Endothelial cell of umbilical vein (primary cell): ENCODE measurements at places on chromosomes 5 and 9.
A peak's percentile ranks its signal among the peaks of the same experiment; 100 is the strongest.

DNA sequence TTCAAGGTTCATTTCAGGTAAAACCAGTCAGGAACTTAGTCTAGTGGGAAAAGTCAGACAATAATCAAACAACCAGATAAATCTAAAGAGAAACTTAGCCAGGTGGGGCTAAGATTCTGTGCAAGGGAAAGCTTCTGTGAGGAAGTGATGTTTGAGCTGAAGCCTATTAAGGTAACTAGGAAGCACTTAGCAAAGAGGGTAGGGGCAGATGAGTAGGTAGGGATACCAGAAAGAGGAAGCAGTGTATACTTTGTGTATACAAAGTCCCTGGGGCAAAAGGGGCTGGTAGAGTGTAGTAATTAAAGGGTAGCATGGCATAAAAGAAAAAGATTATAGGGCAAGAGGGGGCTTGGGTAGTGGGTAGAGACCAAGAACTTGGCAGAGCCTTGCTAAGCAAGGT, 3.6 kb upstream of the SPATA24 start:
- no peak for DNase-seq

GRCh38 chr9:97980479-97980803, 2.7 kb upstream of the ANP32B start:
- no peak for DNase-seq

DNA sequence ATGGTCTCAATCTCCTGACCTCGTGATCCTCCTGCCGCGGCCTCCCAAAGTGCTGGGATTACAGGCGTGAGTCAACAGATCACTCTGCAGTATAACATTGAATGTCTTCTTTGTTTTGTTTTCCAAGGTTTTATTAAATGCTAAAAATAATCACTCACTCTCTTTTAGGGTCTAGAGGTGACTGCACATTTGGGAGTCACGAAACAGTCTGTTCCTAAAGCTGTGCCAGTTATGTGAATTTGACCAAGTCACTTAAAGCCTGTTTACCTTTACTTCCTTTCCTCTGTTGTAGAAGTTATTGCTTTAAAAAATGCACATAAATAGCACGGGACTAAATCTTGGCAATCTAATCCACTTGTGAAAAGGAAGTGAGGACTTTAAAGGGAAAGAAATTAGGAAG, 304.9 kb upstream of the PTGER4 start:
- DNase-seq: peak; percentile 82

DNA sequence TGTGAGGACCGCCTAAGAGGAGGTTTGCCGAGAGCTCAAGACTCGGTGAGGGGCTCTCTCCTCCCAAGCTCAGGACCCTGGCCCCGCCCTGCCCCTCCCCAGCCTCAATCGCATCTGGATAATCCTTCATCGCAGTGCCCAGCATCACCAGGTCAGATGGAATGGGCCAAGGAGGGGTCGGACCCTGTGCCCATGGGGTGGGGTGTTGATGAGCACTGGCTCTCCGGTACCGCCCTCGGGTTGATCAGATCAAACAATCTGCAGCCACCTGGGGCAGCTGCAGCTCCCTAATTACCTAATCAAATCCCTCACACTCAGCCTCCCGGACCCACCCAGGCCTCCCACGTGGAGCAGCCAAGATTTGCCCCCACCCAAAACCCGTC, 24.4 kb upstream of the TDRD7 start:
- DNase-seq: no peak

GRCh38 chr5:155150012-155150411, 136.5 kb downstream of the KIF4B start:
- DNase-seq: no peak

- peak; percentile 86 for DNase-seq
Measured at GRCh38 chr9:33151007-33151557, 16.1 kb downstream of the B4GALT1 start.

DNA sequence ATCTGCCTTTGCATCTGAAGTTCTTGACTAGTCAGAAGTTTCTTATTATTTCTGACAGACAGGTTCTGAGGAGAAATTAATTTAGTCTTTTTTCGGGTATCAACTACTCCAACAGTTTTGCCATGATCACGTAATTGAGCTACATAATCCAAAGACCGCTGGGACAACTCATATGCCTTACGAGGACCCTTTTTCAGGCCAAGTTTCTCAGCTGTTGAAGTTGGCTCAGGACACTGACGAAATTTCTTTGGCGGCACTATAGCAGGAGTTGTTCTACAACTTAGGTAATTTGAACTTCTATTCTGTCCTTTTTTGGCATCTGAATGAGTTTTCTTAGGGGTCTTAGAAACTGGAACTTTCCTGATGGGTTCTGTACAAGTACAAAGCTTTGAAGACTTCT, 27.2 kb downstream of the SETX start:
- no peak for DNase-seq

DNA sequence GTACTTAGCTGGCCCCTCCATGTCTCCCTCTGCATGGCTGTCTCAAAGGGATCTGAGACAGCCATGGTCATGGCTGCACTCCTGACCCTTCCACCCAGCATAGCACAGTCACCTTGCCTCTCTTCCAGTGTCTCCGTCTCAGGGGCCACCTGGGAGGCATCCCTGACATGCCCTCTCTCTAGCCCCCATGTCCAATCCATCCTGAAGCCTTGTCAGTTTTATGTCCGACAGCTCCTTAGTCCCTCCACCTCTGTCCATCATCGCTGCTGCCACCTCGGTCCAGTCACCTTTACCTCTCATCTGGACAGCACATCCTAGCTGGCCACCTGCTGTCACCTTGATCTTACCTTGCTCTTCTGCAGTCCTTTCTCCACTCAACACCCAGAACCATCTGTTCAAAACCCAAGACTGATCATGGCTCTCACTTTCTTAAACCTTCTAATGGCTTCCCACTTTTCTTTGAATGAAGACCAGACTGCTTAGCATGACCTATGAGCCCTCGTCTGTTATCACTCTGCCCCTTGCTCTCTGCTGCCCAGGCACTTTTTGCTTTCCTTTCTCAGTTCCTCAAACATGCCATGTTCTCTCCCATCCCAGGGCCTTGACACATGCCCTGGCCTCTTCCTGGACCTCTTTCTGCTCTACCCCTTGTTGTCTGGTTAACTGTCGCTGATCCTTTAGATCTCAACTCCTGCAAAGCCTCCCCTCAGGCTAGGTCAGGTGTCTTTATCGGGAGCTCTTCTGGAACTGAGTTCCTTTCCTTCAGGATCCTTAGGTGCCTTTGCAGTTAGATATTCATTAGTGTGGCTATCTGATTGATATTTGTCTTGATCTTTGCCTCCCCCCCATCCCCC, 181.8 kb upstream of the PITX1 start:
- DNase-seq: no peak

DNA sequence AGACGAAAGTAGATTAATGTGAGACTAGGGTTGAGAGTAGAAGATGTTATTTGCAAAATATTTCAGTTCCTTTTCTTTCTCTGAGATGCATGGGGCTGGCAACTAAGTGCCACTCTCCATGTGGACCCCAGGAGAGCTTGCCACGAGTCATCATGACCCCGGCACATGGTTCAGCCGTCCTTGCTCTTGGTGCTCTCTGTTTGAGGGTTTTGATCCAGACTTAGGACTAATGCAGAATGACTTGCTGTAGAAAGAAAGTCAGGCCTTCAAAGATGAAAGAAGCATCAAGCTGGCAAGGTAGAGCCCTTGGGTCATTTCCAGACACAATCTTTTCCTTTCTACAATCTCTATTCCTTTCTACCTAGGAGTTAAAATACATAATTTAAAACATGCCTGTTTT, 84.7 kb downstream of the RASGRF2 start:
- no peak for DNase-seq

DNA sequence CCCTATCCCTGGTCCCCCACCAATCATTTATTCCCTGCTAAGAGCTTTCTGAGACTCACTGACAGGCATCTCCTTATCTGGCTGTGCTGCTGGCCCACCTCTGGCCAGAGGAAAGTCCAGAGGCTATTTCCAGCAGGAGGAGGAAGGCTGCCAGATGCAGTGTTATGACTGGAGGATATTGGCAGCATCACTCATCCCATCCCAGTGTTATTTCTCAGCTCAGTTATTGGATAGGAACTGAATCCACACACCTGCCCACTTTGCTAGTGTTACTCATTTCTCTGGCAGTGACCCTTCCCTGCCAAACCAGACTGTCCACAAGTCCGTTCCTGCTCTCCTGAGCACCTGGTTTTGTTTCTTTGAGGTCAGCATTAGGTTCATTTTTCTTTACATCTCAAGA, 228.2 kb downstream of the GRIA1 start:
- DNase-seq: no peak

- no peak for DNase-seq
Measured at GRCh38 chr5:61307611-61308010, 24.4 kb upstream of the ZSWIM6 start.

DNA sequence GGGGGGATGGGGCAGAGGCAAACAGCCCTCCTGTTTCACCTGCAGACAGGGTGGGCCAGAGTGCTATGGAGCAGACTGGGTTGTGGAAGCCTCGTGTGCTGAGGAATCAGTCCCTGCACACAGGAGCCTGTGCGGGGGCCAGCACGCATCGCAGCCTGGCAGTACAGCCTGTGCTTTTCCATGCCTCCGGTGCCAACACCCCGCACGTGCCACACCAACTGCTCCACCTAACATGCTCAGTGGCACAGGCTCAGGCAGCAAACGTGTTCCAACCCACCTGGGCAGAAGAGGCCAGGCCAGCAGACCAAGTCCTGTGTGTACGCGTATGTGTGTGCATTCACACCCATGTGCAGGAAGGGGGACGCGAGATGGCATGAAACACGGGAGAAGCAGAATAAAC, 37.4 kb upstream of the FBXW11 start:
- no peak for DNase-seq

DNA sequence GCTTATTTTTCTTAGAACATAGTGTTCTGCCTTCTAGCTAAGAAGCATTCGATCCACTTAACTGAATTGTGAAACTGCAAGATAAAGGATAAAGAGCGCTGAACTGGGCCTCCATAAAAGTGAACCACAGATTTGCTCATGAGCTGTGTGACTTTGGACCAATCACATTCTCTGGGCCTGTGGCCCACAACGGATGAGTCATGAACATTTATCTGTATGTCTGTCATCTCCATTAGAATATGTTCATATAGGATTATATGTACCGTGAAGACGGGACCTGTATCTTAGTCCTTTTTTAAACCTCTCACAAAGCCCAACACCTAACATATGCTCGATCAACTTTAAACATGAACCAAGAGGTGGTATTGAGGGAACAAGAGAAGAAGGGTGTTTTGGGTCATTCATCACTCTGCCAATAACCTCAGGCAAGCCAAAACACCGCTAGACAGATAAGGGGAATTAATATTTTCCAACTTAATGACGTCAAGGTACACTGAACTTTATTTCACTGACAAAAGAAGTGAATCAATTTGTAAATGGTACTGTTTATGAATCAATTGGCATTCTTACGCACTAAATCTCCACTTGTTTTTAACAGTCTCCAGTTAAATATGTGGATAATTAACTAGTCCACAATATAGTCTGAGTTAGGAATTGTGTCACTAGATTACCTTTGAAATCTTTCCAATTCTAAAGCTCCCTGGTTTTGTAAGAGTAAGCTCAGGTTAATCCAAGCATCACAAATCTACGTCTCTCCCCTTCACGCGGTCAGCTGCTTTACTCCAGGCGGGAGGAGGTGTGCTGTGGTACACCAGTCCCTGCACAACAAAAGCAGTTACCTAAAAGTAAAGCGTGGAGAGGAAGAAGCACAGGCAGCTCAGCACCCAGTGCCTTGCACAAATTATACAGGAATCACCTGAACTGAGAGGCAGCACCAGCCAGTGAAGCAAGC, 1.6 kb downstream of the TMEM245 start:
- DNase-seq: peak; percentile 65

- peak; percentile 67 for DNase-seq
Measured at GRCh38 chr5:96476654-96477053, 43.6 kb upstream of the PCSK1 start.

DNA sequence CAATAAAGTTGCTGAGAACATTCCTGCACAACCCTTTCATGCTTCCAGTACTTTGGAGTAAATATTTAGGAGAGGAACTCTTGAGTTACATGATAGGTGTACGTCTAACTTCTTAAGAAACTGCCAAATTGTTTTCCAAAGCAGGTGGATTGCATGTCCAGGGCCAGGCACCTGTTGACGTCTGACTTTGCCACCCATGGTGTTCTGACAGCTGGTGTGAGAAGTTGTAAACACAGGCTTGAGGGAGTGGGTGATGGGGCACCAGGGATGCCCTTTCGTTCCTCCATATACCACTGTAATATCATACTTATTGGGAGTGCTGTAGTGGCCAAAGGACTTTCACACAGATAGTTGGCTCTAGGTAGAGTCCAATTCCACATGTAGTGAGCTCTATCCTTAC, 352.1 kb downstream of the GADD45G start:
- no peak for DNase-seq

GRCh38 chr9:86277072-86277471, 5.3 kb downstream of the ISCA1 start:
- no peak for DNase-seq

DNA sequence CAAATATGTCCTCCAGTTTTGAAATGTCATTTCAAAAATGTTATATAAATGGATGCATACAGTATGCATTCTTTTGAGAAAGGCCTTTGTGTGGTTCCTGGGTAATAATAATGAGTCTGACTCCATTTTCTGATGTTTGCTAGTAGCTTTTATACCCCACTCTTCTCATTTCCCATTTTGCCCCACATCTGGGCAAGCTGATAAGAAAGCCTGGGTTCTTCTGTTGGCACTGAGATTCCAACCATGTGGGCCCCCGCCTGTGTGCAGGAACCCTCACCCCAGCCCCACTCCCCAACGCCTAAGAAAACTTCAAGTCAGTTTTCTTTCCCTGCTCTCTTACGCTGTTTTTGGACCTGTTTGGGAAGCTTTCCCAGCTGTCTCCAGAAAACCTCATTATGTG, 89.4 kb downstream of the SNX18 start:
- no peak for DNase-seq

DNA sequence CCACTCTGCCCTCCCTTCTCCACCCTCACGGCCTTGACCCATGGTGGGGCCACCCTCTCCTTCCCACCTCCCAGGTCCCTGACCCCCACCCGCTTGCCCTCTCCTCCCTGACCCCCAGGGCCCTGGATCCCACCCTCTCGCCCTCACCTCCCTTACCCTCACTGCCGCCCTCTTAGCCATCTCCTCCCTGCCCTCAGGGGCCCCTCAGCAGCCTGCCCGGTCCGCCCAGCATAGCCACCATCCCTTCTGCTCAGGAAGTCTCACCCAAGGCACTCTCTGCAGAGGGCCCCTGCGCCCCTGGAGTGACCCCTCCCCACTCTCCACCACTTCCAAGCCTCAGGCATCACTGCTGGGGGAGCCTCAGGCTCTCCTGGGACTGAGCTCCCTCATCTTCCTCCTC, 66.3 kb downstream of the MRPL36 start:
- DNase-seq: no peak

DNA sequence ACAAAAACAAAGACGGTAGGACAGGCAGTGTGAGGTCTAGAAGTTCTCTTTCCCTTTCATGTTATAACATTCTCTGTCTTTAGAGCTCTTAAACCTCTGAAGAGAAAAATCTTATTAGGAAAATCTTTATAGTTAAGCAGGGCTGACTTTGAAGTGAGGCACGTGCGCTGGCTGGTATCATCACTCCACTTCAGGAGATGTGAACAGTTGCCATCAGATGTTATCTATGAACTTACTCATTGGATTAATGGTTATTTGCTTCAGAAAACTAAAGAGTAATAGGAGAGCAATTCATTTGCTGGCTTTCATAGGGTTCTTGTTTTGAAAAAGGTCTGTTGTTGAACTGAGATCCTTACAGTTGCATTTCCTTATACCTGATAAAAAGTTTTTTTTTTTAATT, 25.7 kb downstream of the LRRTM2 start:
- DNase-seq: no peak

GRCh38 chr5:67300326-67300725, 103.7 kb upstream of the CD180 start:
- no peak for DNase-seq

- no peak for DNase-seq
Measured at GRCh38 chr5:176792655-176793342, 17.6 kb upstream of the UNC5A start.
